ENCODE measurements at places on chromosomes 7 and 10. TPM values are rescaled to one million over a fixed set of nuclear protein-coding genes. Genes with fewer than 3 reads are reported as not detected.
A peak's percentile ranks its signal among the peaks of the same experiment; 100 is the strongest.

TRRAP gene
- 19.7 TPM for total RNA-seq

OPN1SW gene
- total RNA-seq: not detected

TACR2 gene
- 0.28 TPM for total RNA-seq

MTERF1 gene
- 6.8 TPM for total RNA-seq

ANKRD7 gene
- total RNA-seq: 2.4 TPM

DNA sequence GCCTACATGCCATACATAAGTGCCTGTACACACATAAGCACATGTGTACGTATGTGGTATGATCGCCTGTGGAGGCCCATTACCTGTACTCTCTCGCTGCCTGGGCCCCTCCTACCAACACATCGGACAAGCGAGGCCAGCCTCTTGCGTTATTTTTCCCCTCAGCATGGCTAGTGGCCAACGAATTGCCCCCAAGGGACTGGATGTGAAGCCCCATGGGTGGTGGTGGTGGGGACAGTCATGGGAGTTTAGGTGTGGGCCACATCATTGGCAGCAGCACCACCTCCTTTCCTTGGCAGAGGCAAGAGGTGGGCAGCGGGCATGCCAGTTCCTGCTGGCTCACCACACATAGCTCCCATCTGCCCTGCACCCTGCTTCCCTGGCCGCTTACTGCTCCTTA lies 10.0 kb downstream of the GRK5 start:
- no peak for DNase-seq

- DNase-seq: no peak
Measured at GRCh38 chr7:105216786-105217185, 171.9 kb downstream of the SRPK2 start.

GRCh38 chr10:43856299-43856698 lies 207.6 kb upstream of the ZNF32 start:
- no peak for DNase-seq

DNA sequence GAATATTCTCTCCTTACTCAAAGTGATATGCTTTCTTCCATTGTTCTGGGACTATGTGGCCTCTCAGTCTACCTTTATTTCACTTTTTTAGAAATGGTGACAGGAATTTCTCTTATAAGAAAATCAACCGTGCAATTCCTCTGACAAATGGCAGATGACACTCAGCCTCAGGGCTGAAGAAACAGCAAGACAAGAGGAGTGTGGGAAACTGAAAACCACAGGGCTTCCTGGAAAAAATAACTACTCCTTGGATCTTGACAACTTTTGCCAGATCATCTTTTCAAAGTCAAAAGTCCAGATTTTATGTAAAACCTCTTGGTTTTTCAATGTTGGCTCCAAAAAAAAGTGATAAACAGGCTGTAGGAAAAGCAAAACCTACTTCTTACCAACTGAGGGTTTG lies 121.5 kb downstream of the TYW1B start:
- DNase-seq: no peak

DNA sequence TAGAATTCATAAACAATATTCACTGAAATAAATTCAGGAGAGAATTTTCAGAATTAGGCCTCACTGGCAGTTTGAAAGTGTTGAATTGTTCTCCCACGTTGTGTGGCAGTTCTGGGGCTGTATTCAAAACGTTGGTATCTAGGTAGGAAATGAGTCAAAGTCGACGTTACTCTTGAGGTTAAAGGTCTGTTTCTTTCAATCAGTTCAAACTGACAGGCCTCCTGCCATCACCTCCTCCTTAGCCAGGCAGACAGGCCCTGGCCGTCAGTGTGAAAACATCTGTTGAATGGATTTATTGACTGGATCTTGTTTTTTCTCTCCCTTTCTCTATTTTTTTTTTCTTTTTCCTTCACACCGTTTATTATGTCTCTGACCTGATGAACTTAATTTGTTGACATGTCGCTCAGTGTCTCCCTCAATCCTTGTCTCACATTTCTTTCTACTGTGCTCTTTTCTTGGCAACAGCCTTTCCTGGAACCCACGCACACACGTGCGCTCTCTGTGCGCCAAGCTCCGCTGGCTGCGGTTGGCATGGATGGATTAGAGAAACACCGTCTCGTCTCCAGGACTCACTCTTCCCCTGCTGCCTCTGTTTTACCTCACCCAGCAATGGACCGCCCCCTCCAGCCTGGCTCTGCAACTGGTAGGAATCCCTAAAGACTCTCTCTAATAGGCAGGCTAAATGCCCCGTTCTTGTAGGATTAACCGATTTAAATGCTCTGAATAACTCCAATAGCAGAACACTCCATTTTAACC lies 231.7 kb downstream of the HDAC9 start:
- DNase-seq: no peak

DNA sequence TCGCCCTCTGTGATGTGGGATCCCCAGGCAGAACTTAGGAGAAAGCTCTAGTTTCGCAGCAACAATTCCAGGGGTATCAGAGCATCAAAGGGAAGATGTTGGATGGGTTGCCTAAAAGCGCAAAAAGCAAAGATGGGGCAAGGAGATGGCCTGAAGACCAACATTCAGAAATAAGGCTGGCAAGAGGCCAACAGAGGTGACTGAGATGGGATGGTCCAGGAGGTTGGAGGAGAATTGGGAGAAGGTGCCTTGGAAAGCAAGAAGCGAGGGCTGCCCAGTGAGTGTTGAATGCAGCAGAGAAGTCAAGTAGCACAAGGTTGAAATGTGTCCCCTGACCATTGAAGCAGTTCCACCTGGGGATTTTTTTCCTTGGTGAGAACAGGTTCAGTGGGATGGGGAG lies 38.4 kb upstream of the TMEM273 start:
- no peak for DNase-seq

DNA sequence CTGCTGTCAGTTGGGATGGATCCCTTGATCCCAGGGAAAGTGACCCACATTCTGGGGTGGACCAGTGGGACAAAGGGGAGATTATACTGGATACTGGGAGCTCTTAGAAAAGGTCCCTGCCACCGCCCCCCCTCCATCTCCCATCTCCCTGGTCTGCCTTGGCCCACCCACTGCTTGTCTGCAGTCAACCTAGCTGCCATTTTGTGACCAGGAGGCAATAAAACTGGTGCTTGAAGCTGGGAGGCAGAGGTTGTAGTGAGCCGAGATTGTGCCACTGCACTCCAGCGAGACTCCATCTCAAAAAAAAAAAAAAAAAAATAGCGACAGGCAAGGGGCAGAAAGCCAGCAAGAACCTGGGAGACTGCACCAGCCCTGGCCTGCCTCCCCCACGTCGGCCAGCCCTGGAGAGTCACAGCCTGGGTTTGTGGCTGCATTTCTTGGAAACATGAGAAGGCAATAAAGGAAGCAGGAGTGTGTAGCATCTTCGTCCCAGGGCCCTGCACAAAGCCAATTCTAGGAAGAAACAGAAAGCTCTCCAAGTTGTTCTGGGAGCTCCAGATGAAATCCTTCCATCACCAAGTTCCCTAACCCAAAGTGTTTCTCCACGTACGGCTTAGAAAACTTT lies 4.7 kb upstream of the ARPC1B start:
- DNase-seq: no peak

DNA sequence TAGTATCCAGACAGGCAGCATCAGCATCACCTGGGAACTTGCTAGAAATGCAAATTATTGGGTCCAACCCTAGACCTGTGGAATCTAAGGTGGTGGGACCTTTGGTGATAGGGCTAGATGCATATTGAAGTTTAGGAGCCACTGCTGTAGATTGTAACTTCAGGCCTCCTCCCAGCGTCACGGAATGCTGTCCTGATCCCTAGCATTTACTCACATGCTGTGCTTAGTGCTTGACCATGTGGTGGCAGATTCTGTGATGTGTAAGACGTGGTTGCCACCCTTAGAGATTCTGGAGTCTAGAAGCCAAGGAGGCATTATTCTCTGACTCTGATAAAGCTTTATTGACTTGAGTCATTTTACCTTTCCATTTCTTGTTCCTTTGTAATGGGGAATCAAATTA lies 13.5 kb downstream of the AHR start:
- no peak for DNase-seq

- no peak for DNase-seq
Measured at GRCh38 chr7:620056-620455, 100.4 kb upstream of the PDGFA start.

DNA sequence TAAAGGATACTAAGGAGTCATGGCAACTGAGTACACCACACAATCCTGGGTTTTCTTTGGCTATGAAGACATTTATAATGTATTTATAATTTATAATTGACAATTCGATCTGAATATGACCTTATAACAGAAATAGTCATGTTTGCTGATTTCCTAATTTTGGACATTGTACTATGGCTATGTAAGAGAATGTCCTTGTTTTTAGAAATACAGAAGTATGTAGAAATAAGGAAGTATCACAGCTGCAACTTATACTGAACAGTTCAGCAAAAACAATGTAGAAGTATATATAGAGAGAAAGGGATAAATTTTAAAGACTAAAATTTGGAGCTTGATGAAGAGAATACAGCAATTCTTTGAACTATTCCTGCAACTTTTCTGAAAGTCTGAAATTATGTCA lies 32.6 kb downstream of the PRLHR start:
- no peak for DNase-seq

DNA sequence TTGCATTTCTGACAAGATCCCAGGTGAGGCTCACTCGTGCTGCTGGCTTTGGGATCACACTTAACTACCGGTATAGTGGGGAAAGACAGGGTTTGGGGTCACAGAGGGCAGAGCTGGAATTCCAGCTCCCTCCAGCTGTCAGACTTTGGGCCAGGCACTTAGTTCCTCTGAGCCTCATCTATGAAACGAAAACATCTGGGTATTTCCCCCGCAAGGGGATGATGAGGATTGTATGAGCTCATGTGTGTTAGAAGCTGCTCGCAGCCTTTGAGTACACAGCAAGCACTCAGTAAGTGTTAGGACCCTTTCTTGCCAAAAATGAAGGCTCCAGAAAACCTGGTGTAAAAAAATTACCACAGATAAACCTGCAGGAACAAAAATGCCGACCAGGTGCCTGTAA lies 66.1 kb downstream of the PRPF18 start:
- DNase-seq: no peak

DNA sequence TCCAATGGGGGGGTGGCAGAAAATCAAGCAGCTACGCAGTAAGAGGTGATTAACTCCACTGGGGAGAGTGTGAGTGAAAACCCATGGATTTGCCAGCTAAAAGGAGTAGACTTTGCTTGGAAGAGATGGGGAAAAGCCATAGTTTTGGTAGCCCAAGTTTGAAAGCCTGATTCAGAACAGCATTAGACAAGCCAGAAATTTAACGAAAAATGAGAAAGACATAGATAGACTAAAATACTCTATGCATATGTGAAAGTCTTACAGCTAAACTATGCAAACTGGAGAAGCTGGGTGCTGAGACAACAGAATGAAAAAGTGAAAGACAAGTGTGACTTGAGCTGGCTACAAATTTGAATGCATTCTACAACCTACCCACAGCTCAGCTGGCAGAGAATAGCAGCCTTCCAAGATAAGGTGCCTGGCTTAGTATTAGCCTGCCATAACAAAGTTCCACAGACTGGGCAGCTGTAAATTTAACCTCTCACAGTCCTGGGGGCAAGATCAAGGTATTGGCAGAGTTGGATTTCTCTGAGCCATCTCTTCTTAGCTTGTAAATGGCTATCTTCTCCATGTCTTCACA lies 156.6 kb downstream of the CDC14C start:
- no peak for DNase-seq

DNA sequence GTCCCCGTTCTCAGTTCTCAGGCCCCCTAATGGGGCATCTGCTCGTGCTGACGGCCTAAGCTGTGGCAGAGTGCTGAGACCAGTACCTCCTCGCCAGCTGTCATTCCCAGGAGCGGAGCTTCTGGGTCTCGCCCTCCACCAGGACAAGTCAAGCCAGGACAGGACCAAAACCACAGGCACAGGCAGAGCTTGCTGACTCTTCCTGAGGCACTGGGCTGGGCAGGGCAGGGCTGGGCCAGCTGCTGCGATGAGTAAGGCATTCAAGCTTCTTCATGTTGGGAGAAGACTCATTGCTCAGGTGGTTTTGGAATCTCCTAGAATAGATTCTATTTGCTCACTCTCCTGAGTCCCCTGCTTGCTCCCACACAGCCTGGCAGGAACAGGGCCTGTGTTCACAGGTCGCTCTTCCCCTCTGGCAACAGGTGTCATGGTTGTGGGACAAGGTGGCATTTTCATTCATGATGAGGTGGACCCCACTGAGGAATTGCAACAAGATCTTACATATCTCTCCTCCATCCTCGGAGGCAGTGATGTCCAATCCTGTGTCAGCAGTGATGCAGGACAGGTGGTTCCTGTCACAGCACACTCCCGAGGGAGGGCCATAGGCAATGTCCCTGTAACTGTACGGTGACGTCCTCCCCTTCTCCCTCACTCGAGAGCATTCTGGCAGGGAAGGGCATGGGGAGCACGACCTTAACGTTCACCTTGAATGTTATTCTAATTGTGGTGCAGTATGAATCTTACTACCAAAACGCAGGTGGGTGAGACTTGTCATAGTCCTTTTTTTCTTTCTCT lies 17.0 kb upstream of the SH3PXD2A start:
- no peak for DNase-seq

- DNase-seq: peak; percentile 71
Measured at GRCh38 chr10:92590623-92591549, 2.0 kb upstream of the KIF11 start.

DNA sequence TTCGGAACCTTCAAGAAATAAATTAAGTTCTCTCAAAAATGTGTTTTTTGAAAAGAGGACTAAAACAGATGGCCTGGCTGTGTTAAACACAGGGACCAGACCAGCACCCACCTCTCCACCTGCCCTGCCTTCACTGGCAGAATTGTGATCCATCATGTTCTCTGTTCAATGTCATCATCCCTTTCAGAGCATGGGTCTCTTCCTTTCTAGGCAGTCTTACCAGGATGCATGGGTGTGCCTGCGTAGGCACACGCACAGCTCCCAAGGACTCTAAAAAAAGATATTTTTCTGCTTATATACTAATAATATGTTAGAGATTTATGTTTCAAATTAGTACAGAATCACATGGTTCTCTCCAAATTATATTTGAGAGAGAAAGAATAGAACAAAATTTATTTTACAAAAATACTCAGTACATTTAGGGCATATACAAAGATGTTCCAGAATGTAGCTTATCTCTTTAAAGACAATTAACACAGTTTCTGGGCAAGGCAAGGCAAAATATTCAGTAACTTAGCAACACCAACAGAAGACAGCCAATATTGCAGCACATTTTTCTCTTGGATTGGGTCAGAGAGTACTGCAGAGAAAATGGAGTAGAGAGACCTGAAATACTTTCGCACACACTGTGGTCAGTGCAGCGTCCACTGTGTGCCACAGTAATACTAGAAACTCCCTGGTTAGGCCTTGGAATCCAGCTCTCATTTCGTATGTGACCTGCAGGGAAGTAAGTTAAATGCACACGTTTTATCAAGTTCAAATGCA lies 52.8 kb downstream of the EGFR start:
- no peak for DNase-seq

DNA sequence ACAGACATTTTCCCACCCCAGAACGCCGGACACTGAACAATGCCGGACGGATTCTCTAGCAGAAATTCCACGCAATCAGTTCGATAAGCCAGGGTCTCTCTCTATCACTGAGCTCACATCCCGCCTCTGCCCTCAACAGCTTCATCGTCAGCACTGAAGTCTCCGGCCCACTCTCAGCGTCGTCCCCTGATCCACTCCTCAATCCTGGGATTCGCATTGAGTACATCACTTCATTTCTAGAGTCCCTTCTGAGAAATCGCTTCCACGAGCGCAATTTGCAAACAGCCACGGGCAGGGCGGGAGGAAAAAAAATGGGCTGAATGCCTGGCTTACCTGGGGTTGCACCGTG lies 365 bp downstream of the YME1L1 start:
- DNase-seq: no peak
